ENCODE measurements at places on chromosomes 3 and 15. TPM values are rescaled to one million over a fixed set of nuclear protein-coding genes. Genes with fewer than 3 reads are reported as not detected.

- H3K27me3 ChIP-seq = no peaks in the 10 kb centered on the region
- H3K4me1 ChIP-seq = peaks cover 50% of the 10 kb centered on the region
- H3K27ac ChIP-seq = peak overlapping the region; percentile 94
Observed at GRCh38 chr3:192850451-192850981, 67.1 kb downstream of the MB21D2 start.

- no peaks in the 10 kb centered on the region for H3K36me3 ChIP-seq
- no peaks in the 10 kb centered on the region for H3K4me1 ChIP-seq
- no peak overlapping the region for H3K4me3 ChIP-seq
- no peak for DNase-seq
- H3K27ac ChIP-seq = no peak overlapping the region
- no peaks in the 10 kb centered on the region for H3K27me3 ChIP-seq
Observed at GRCh38 chr3:149575213-149575960, 82.4 kb downstream of the WWTR1 start.

Gene SRPRB
- total RNA-seq = 83.0 TPM

Gene CLDN11
- 0.51 TPM for total RNA-seq

Gene CPA3
- not detected for total RNA-seq

All from Caco-2 (cell line).